H1 (cell line): ENCODE measurements at places on chromosomes 2 and 18. TPM values are rescaled to one million over a fixed set of nuclear protein-coding genes. Genes with fewer than 3 reads are reported as not detected.
A peak's percentile ranks its signal among the peaks of the same experiment; 100 is the strongest.

DNA sequence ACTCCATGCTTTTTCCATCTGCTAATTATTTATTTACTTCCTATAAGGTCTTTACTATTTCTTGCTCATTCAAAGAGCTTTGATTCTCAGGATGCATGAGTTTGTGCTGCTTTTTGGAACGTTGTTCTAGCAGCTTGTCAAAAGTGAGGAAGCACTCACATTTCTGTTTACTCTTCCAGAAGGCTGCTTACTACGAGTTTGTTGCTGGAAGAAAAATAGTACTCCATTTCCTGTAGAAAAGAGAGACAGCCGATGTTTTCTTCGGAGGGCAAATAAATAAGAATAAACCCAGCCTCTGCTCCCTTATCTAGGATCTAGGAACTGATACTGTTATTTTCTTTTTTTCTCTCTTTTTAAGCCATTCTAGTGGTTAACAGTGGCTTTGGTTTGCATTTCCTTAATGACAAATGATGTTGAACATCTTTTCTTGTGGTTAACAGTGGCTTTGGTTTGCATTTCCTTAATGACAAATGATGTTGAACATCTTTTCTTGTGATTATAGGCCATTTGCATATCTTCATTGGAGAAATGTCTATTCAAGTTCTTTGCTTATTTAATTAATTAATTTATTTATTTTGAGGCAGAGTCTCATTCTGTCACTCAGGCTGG lies 20.5 kb downstream of the CYP27A1 start:
- DNase-seq: no peak

DNA sequence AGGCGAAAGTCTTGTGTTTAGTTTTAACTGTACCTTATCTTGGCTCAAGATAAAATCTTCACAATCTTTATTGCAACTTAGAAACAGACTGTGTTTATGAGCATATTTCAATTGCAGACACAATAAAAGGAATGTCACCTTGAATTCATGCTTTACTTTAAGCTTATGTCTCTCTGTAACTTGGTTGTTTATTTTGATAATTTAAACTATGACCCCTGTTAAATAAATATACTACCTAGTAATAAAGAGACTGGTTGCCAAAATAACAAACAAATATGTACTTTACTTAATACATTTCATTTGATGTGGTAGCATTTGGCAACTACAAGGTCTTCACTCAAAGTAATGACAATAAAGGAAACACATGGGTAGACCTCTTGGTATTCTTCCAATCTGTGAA lies 202.6 kb downstream of the KCNJ3 start:
- DNase-seq: no peak

The SNTG2 gene
- 14.3 and 18.1 TPM in 2 replicates for total RNA-seq

GRCh38 chr2:241010531-241011295 lies 12.3 kb downstream of the SNED1 start:
- no peak for DNase-seq

GRCh38 chr2:186822323-186822722 lies 26.6 kb downstream of the ZSWIM2 start:
- no peak for DNase-seq

The STARD6 gene
- not detected in 2 replicates for total RNA-seq

The SGPP2 gene
- not detected in 2 replicates for total RNA-seq

DNA sequence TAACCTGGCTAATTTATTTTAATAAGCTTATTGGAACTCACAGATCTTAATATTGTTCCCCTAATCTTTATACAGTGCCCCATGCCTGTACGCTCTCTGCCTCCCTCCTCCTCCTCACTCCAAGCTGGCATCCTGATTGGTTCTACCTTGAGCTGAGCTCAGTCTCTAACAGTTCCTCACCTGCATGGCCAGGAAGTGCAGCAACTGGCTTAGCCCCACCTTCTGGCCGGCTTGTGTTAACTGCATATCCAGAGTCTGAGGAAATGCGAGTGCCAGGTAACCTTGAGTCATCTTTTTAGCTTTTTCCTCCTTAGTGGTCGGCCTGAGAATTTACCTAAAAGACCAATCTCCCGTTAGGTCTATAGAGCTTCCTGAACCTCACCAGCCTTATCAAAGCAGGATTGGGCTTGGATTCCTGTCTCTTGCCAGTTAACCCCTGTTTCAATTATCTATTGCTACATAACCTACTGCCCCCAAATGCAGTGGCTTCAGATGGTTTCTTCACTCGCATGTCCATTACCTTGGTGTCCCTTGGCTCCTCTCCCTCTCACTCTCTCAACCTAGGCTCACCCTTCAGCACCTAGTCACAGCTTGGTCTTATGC lies 89.5 kb upstream of the STK39 start:
- DNase-seq: peak; percentile 60

DNA sequence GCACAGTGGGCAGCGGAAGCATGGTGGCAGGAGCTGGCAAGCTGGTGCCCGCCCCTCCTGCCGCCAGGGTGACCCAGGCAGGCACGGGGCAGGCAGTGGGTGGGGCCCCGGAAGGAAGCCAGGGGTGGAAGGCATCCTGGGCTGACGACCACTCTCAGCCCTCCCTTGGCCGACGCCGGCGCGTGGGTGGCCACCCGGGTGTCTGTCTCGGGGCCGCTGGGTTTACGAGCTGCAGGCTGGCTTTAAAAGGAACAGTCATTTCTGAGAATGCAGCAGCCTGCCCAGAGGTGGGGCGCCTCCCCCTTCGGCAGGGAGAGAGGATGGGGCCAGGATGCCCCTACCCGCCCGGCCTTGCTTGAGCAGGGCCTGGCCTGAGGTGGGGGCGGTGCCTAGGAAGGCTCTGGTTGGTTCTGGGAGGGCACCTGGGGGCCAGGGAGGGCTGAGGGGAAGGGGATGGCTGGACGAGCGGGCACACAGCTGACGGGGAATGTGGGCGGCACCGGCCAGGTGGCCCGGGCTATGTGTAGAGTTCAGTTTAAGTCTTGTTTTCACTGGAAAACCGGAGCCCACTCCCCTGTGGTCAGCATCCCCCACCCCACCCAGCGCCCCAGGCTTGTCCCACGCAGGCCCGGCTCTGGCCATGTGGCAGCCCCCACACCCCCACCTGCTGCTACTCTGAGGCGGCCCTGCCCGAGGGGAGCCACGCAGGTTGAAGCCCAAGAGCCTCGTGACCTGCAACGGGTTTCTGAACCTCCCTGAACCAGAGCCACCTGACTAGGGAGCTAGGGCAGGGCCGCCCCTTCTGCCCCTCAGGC lies 6.3 kb downstream of the BOK start:
- DNase-seq: no peak

- DNase-seq: no peak
These were observed 205.1 kb downstream of the PARD3B start for GRCh38 chr2:204750389-204750788.

- DNase-seq: no peak
These were observed 794.5 kb downstream of the DSC3 start for GRCh38 chr18:30248056-30248455.

DNA sequence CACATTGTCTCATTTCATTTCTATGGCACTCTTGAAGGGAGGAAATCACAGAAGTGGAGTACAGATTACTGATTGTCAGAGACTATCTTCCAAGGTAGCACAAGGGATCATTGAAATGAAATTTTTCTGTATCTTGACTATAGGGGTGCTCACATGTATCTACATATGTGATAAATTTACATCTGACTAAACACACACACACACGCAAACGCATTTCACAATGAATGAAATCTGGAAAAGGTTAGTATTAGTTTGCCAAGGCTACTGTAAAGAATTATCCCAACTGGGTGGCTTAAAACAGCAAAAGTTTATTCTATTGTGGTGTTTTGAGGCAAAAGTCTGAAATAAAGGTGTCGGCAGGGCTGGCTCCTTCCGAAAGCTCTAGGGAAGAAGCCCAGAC lies 144.6 kb downstream of the SH3BP4 start:
- DNase-seq: no peak

GRCh38 chr2:236175548-236176150 lies 7.5 kb upstream of the GBX2 start:
- DNase-seq: no peak

- DNase-seq: no peak
These were observed 300.3 kb downstream of the AGPS start for GRCh38 chr2:177692783-177693269.

GRCh38 chr2:128446874-128447537 lies 128.3 kb upstream of the HS6ST1 start:
- peak; percentile 38 for DNase-seq

DNA sequence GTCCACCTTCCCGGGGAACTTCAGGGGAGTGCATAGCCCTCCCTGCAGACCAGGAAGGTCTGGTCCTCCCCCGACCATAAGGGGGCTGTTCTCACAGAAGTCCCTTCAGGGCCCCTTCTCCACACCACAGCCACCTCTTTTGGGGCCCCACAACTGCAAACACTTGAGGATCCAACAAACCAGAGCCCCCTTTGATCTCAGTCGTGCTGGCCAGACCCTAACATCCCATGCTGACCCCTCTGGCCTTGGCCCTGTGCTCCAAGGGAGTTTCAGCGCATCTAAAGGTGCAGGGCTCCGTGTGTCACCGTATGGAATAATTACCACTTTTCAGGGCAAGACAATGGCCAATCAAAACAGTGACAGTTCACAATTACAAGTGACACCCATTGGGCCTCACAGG lies 57.7 kb downstream of the ADNP2 start:
- no peak for DNase-seq

The RGPD3 gene
- 0.17 TPM in 1 of 2 replicates, not detected in the other for total RNA-seq

The POMC gene
- total RNA-seq: 1.7 and 2.2 TPM in 2 replicates

DNA sequence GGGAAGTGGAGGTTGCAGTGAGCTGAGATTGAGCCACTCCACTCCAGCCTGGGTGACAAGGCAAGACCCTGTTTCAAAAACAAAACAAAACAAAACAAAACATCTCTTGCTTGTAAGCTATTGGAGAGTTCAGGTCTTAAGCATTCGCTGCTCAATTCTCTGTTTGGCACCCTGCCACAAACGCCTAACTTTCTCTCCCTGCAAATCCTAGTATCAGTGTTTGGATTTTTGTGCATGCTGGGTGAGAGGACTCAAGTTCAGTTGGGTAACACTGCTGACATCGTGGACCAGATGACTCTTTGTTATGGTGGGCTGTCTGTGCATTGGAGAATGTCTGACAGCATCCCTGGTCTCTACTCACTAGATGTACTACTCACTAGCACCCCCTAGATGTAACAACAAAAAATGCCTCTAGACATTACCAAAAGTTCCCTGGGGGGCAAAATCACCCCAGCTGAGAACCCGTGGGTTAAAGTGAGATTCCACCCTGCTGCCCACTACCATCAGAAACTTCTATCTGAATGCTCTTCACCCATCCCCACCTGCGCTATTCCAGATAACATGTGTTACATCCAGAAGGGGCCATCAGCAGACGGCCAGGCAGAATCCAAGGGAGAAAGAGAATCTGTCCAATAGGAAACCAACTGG lies 50.9 kb downstream of the CACNB4 start:
- no peak for DNase-seq

The HMSD gene
- total RNA-seq: 3.0 and 4.8 TPM in 2 replicates

The LYPD6B gene
- 2.2 and 3.0 TPM in 2 replicates for total RNA-seq

GRCh38 chr2:110211938-110212858 lies at the start of gene MTLN:
MTLN (minus strand) TSS chr2:110212547; CDS start chr2:110212525, 22 bp downstream.
- DNase-seq: no peak

- no peak for DNase-seq
These were observed 36.0 kb upstream of the DARS1 start for GRCh38 chr2:136021406-136021805.

- peak; percentile 56 for DNase-seq
These were observed 12.7 kb upstream of the SMAD4 start for GRCh38 chr18:51017140-51017879.

The KHK gene
- 17.7 and 20.5 TPM in 2 replicates for total RNA-seq

- DNase-seq: no peak
These were observed 2.4 kb upstream of the PRKD3 start for GRCh38 chr2:37326866-37327634.

DNA sequence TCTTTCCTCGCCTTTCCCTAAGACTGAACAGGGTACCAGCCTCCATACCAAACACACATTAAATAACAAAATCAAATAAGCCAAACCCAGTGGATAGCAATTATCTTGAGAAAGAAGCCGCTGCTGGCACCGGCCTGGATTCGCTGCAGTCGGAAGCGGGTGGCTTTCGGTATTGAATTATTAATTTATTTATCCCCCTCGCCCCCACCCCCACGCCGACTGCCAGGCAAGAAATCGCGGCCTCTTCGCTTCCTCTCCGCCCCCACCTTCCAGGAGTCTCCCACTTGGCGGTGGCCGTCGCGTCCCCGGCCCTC lies 370 bp upstream of the ZNF804A start:
- no peak for DNase-seq

DNA sequence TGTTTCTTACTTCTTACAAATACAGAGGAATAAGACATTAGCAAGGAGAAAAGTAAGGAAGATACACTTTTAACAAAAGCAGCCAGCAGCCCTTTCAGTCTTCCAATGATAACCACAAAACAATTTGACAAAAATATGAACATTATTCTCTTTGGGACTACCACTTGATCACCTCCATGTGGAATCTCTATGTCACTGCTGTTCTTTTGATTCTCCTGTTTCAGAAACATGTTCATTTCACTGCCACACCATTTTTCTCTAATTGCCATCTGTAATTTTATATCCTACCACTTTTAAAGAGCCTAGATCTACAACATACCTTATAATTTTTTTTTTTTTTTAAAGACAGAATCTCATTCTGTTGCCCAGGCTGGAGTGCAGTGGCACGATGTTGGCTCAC lies 10.9 kb downstream of the INO80D start:
- DNase-seq: no peak

DNA sequence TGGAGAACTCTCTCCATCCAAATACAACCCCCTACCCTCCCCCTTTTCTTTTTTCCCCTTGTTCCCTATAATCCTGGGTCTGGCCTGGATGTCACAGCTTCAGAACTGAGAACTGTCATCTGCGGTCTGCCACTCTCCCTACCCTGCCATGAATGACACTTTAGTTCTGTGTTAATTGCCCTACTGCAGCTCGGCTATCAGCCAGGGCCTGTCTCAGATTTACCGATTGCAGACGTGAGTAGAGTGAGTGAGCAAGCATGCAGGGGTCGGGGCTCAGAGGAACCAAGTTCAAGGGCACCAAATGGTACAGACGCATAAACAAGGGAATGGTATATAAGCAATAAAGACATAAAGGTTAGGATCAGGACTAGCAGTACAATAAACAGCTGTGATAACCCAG lies 967.8 kb downstream of the BCL11A start:
- no peak for DNase-seq

- DNase-seq: no peak
These were observed 4.3 kb downstream of the KLF7 start for GRCh38 chr2:207161247-207162123.

GRCh38 chr2:584863-585823 lies 92.1 kb downstream of the TMEM18 start:
- DNase-seq: no peak

The KIF3C gene
- 58.1 and 58.8 TPM in 2 replicates for total RNA-seq

DNA sequence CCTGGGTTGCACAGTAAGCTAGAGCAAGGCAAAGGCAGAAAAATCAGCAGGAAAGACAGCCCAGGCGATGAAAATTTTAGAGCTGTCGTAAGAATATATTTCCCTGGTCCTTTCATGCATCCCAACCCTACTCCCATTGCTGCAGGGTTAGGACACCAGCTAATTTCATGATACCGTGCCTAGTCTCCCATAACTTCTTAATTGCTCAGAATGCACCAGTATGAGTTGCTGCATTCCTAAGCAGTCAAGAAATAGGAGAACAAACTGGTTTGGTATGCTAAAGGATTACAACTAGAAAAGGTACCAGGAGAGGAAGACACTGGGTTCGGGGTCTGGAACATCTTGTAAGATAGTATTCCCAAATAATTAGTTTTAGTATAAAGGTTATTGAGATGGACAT lies 269.4 kb upstream of the NRXN1 start:
- no peak for DNase-seq

The NMUR1 gene
- 0.46 and 0.56 TPM in 2 replicates for total RNA-seq
